Stimulated activated CD4-positive, alpha-beta T cell treated with anti-CD3 and anti-CD28 coated beads, Interleukin-4, amount 100 ng/mL, for 4 hours (primary cell): ENCODE measurements at places on chromosomes 2 and 18.

DNA sequence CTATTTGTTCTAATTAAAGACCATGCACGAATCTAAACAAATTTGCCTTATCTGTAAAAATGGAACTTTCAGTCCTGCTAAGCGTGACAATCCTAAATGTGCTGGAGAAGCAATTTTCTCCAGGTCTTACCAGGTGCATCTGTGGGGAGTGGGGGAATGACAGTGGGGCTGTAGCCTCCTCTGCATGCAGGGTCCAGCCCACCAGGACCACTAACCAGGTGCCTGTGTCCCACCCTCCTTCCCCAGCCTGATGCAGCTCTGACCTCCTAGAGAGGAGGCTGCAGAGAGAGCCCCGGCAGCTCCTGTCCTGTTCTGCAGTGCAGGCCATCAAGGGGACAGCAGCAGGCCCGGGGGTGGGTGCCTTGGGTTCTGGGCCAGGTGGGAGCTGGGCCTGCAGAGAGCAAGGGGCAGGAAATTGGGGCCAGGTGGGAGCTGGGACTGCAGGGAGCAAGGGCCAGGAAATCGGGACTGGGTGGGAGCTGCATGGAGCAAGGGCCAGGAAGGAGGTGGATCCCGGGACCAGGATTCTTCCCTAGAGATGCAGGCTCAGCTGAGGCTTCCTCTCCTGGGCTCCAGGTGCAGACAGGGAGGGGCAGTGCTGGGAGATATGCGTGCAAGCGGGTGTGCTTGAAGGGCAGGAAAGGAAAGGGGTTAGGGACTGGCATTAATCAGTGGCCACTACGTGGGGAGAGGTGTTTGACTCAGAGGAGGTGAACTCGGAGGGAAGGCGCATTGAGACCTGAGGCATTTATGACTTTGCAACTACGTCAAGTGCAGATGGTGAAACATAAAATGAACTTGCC is 185.3 kb downstream of the ANKRD30B start:
- no peak for DNase-seq

GRCh38 chr2:210476194-210477128 is at the start of gene LANCL1:
TSS of gene LANCL1 (minus strand) at chr2:210476759. CDS start at chr2:210476396, 363 bp downstream.
- peak; percentile 77 for DNase-seq

GRCh38 chr2:10659898-10660568 is 29.7 kb downstream of the NOL10 start:
- peak; percentile 37 for DNase-seq

DNA sequence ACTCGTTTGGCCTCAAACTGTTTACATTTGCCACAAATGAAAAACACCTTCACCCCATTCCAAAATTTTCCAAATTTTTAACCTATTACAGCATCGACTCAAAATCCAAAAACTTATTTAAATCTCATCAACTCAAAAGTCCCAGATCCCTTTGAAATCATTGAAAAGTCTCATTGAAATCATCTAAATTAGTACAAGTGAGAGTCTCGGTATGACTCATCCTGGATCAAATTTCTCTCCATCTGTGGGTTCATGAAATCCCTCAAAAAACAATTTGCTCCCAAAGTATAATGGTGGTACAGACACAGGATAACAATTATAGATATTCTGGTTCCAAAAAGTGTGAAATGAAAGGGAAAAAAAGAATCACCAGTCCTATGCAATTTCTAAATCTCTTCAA is 65.1 kb downstream of the LRP1B start:
- no peak for DNase-seq

GRCh38 chr18:6482198-6482977 is 67.7 kb upstream of the L3MBTL4 start:
- no peak for DNase-seq

DNA sequence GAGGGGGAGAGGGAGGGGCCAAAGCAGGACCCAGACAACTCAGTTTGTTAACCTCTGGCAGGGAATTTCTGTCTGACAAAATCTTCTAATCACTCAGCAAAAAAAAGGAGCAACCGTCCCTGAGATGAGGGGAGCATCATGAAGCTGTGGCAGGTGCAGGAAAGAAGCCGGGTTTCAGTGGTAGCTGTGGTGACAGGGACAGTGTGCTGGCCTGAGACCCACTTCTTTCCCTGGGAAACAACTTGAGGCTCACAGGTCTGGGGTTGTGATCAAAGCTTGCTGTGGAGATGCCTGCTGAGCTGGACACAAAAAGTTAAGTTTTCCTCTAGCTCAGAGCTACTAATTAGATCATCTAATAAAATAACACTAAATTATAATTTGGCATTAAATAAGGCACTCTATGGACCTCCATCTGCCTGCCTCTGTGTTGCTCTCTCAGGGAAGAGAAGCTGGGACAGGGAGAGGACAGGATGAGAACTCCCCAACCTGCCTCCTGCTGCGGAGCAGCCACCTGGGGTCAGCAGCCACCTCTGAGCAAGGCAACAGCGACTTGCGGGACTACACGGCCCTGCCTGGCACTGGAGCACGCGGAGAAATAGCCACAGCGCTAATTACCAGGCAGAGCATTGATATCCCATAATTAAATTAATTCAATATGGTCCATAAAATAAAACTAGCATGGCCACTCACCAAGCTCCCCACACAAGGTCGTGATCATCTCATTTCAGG is 104.6 kb upstream of the TEX51 start:
- no peak for DNase-seq

GRCh38 chr2:156437272-156437930 is 1.2 kb downstream of the GPD2 start:
- no peak for DNase-seq

- DNase-seq, result no peak
Observed at GRCh38 chr2:128805237-128805636, 486.6 kb upstream of the HS6ST1 start.

DNA sequence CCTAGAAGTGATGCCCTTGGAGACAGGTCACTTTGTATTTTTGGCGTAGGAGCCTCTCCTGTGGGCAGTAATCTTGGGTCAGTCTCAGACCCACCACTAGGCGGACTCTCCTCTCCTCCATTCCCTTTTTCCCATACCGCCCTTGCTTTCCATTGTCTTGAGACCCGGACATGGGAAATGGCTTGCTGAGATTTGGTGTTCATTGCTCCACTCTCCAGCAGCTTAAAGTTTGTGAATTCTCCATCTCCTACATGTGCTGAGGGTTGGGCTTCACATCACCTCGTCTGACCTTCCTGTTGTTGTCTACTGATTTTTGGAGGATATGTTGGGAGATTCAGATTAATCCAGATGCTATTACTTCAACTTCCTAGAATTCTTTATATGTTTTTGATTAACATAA is 159.2 kb upstream of the RAB12 start:
- DNase-seq, result no peak

DNA sequence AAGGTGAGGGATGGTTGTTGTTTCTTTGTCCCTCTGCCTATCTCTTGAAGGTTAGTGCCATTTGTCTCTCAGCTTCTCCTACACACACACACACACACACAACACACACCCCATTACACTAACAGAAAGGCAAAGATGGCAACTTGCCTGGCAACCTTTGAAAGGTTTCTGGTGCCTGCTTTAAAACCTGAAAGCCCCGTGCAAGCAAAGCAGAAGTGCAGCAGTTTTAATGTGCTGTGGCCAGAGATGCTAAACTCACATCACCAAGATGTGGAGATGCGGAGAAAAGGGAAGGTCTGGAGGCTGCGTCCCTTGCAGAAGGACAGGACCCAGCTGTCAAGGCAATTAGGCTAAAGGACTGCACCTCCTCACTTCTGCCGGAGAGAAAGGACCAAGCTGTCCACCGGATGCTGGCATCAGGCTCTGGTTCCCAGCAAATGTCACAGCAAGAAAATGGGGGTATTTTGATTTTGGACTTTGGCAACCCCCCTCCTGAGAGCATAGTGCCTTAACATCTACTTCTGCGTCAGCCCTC is 196.4 kb downstream of the ARL4C start:
- no peak for DNase-seq

DNA sequence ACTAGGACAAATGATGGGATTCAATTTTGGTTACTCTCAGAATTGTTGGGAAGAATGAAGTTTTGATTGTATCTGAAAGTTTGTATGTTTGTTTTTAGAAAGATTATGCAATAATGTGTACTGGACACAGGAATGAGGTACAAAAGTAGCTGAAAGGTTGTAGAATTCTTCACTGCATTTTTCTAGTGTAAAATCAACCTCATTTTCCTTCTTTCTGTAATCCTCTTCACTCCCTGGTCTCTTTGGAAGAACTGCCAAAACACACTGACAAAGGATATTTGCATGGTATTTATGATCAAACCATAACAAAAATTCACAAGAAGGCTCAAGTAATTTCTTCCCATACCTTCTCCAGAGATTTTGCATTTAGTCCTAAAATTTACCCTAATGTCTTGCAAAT is 110.7 kb downstream of the ZEB2 start:
- no peak for DNase-seq

DNA sequence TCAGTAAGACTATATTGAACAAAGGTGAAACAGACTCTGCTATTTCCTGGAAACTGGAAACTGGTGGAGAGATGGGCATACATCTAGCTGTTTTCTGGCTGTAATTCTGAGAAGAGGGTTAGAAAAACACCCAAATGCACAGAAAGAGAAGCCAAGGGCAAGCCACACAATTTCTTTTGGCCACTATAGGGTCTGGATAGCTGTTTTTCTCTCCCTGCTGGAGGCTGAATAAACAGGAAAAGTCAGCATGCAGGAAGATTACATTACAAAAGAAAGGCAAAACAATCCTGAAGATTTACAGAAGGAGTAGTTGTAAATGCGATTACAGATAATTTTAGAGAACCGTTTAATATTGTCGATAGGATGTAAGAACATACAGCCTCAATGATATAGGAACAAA is 186.2 kb upstream of the REG3G start:
- DNase-seq, result no peak

- DNase-seq, result no peak
Observed at GRCh38 chr18:65091744-65092329, 659.0 kb upstream of the CDH7 start.

- no peak for DNase-seq
Observed at GRCh38 chr2:10564876-10565445, 116.8 kb upstream of the ODC1 start.

- DNase-seq, result no peak
Observed at GRCh38 chr2:223102040-223102400, 50.0 kb downstream of the KCNE4 start.

- DNase-seq, result no peak
Observed at GRCh38 chr2:96359866-96360265, 24.3 kb downstream of the NCAPH start.

DNA sequence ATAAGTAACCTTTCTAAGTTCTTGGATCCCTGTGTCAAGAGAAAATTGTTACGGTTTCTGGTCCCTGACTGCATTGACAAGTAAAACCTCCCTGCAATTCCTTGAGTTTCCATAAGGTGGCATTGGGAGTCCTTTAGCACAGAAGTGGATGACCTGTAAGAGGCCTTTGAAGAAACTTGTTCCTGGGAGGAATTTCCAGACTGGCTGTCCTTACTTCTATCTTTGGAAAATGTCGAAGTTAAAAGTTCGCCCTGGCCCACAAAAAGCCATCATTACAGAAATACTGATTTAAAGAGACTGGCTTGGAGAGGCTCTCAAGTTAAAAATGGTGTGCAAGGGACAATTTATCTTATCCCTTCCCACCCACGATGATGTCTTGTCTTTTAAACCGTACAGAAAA is 218.4 kb downstream of the CDH20 start:
- DNase-seq, result no peak
